ENCODE measurements at places on chromosomes 6 and 20.

DNA sequence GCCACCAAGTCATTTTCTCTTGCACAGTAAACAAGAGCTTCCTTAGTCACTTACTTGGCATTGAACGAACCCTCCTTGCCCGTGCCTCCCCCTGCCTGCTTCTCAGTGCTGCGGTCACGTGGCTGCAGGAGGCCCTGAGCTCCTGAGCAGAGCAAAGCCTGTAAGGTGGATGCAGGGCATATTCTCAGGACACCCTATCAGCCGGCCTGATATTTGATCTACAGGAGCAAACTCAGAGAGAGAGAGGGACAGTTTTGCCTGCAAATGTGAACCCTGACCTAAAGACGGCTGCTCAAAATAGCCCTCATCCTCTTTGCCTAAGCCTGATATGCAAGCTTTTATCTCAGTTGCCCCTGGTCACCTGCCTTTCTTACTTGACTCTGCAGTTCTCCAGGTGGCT lies 93.0 kb upstream of the POPDC3 start:
- peak; percentile 35 for DNase-seq

- DNase-seq = no peak
Observed at GRCh38 chr6:88631830-88632229, 331.6 kb downstream of the RNGTT start.

DNA sequence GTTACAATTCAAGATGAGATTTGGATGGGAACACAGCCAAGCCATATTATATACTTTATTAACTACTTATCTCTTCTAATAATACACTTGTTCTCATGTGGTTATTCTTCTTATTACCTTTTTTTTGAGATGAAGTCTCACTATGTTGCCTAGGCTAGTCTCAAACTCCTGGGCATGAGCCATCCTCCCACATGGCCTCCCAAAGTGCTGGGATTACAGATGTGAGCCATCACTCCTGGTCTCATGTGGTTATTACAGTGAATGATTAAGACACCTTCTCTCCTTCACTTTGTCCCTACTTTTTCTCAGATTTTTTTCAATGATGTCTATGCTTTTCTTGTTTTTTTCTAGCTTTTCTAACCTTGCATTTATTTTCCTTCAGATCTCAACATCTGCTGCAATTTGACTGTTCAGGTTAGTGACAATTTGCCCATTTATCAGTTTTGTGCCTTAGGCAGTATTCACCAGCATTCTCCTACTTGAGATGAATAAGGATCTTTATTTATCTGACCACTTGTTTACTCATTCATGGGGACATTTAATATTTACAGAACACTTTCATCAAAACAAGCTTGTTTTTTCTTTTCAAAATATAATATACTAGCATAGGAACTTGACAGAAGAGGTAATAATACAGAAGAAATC lies 105.7 kb downstream of the SLC16A10 start:
- no peak for DNase-seq

- DNase-seq = no peak
Observed at GRCh38 chr6:165716886-165717285, 53.8 kb upstream of the PDE10A start.

- DNase-seq = no peak
Observed at GRCh38 chr6:146819596-146820320, 221.0 kb downstream of the ADGB start.

GRCh38 chr6:168675375-168675774 lies 234.4 kb downstream of the SMOC2 start:
- DNase-seq = no peak

DNA sequence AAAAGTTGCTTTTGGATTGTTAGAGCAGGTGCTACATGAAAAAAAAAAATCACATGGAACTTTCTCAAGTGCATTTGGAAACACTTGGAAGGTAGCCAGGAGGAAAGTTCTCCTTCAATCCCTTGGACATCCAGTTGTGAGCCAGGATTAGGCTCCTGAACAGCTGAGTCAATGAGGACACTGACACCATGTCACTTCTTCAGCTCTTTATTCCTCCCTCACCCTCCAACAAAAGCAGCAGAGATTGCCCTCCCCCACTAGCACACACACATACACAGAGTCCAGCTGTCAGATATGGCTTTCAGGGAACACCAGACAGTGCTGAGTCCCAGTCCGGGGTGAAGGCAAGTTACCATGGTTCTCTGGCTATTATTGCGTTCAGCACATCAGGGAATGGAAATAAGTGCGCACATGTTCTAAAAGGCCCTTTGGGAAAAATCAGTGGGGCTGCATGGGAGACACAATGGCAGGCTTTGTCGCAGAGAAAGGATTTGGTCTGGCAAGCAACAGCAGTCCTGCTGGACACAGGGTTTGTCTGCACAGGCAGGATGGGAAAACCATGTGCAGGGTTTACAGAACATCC lies 124.7 kb upstream of the MARCKS start:
- DNase-seq = peak; percentile 21

GRCh38 chr20:45781391-45781931 lies 10.2 kb downstream of the WFDC3 start:
- DNase-seq = peak; percentile 96

DNA sequence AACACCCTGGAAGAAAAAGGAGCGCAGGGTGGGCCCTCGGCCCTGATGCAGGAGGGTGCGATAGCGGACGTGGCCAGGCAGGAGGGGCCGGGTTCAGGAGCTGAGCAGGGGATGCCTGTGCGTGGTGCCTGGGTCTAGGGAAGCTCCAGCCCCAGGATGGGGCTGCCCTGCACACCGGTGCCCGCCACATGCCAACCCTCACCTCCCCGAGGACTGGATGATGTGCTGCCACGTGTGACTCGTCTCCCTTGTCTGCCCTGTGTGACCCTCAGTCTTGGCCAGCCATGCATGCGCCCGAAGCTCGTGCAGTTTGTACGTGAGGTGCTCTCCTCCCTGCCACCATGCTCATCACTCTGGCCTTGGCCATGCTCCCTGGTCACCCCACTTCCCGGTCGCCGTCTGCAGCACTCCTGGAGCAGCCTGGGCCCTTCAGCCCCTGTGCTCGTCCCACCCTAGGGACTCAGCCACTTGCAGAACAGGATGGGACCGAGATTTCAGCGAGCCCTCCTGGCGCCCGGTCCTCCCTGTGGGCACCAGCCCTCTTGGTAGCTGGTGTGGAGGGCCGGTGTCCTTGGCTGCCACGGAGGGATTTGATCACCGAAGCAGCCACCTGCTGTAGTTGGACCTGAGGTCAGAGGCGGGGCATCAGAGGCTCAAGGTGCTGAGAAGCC lies 4.3 kb upstream of the COL20A1 start:
- DNase-seq = no peak

DNA sequence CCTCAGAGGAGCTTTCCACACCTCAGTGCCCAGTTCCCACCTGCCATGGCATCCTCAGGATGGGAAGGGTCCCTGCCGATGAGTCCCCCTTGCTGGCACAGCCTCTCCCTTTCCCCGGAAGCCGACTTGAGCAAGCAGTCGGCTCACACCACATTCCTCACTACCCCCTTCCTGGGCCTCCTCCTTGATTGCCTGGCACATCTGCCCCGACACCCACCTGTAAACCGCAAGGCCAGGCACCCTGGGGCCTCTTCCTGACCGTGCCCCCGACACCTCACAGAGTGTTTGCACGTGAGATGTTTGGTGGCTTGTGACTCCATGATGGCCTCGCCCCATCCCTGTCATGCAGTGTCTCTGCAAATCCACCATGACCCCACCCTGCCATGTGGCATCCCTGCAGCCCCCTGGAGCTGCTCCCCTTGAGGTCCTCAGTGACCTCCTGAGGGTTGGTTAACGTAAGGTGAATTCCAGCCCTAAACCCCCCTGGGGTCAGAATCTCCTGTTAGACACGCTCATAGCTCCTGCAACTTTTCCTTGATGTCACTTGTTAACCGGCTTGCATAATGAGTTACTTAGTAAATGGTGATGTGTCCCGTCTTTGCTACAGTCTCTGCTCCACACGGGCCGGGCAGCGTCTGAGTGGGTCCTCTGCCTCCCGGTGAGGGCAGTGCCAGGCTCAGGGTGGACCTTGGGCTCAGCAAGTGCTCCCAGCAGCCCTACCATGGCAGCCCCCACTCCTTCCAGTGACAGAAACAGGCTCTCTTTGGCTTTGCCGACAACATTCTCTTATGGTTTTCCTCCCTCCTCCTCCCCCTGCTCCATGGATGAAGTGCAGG lies 115.9 kb upstream of the FRMD1 start:
- DNase-seq = no peak

GRCh38 chr6:106823732-106824351 lies 150.7 kb downstream of the CD24 start:
- no peak for DNase-seq

- no peak for DNase-seq
Observed at GRCh38 chr20:60585651-60586050, 627.4 kb downstream of the CDH26 start.

DNA sequence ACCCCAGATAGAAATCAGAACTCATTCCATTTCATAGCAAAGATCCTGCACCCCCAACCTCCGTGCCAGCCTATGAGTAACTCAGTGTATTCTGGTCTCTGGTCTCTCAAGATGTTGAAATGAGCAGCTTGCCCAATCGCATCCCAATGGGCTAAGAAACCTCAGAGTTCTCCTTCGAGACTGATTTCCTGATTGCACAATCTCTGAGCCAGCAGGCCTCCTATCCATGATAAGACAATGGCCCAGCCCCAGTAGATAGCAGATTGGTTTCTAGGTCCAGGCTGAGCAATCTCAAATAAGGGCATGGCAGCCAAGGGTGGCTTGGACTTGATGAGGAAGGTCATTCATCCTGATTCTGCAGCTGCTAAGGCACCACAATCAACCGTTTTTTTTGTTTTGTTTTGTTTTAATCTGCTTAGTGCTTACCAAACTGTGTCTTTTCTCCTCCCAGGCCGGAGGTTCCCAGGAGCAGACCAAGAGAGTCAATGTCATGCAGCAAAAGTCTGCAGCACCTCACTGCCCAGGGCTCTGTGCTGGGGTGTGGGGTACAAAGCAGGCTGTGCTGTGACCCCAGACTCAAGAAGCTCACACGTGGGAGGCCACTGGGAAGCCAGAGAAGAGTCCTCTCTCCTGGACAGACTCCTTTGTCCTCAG lies 125.1 kb upstream of the NXT1 start:
- peak; percentile 76 for DNase-seq

GRCh38 chr20:44931911-44932310 lies 22.1 kb downstream of the PABPC1L start:
- no peak for DNase-seq

DNA sequence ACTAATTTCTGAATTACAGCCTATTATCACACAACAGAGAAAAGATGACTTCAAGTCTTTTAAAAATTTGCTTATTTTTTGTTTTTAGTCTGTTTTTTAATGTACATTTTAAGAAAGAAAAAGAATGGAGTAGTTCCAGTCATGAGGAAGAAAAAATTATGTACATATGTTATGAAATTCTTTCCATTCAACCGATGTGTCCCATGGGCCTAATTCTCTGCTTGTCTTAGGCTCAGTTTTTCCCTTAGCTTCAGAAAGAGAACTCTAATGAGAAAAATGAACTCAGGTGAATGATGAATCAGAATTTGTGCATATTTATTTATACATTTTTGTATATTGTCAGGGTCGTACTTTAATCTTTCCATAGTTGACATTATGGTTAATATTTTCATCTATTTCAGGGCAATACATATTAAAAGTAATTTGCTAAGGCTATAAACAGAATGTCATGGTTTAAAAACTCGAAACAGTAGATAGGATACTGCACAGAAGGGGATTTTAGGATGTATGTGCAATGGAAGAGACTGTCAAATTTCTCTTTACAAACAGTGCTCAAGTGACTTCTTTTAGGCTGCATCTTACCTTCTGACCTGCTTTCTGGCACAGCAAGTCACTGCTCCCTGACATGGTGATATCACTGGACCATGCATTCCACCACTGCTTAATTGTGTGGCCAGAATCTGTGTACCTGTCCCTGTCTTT lies 153.1 kb downstream of the EPHA7 start:
- no peak for DNase-seq

- DNase-seq = no peak
Observed at GRCh38 chr6:41214559-41215238, 13.4 kb upstream of the TREML4 start.

GRCh38 chr6:102736941-102737368 lies 1343.4 kb downstream of the GRIK2 start:
- peak; percentile 77 for DNase-seq

DNA sequence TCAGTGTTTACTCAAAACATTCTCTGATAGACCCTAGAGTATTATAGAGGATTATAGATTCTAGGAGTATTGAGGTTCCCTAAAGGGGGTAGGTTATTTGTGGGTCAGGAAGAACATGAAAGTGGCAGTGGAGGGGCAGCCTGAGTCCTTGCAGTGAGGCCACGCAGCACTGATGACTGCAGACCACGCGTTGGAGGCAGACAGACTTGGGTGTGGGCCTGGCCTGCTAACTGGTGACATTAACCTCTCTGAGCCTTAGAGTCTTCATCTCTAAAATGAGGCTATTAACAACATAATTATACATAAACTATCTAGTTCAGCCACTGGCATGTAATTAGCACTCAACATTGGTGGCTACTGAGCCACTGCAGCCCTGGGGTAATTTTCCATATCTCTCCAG lies 16.1 kb downstream of the MTCL3 start:
- DNase-seq = no peak

DNA sequence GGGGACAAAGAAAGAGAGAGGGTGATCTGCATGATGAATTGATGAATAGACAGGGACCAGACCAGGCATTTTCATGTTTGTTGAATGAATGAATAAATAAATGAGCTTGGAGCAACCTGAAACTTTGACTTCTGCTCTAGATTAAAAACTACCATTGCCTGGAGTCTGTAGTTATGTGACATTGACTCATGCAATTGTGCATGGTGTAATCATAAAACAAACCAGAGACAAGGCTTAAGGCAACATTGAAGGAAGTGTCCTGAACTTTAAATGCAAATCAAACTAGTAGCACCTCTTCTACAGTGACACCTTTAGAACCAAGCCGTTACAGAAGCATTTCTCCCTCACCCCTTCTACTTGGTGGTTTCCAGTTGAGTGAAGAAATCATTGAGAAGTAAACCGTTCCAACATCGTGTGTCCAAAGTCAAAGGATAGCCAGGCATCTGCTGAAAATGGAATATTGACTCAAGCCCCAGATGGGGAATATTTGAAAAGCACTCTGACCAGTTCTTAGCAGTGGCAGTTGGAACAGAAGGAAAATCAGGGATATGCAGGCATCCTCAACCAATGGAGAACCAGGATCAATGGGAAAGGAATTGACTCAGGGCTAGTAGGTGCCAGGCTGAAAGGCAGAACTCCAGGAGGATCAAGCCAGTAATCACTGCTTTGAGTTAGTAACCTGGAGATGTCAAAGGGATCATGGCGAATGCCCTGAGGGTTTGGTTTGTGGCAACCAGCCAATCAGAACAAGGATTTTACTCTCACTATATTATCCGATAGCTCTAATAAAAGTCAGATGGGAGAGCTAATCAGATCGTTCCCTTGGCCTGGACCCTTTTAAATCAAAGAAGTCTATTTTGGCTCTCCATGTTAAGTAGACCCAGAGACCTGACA lies 171.2 kb upstream of the TSHZ2 start:
- no peak for DNase-seq

DNA sequence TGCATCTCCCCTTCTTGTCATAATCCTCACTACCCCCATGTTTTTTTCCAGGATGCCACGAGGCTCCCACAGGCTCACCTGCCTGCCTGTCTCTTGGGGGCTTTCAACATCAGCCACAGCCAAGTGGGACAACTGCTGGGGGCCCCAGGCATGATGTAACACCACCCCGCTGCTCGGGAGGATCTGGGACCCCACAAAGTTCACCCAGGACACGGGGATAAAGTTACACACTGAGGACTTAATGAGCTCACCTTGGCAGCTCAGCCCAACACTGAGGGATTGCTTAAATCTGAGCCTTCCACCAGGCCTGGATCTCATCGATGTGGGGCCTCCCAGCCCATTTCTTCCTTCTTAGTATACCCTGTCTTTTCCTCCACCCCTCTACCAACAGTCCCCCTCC lies 56.4 kb upstream of the NNAT start:
- no peak for DNase-seq

All from fibroblast of lung (primary cell).